ENCODE measurements at places on chromosomes 5 and 9.

- DNase-seq = no peak
Observed at GRCh38 chr9:129929496-129930125, 94.4 kb downstream of the USP20 start.

- no peak for DNase-seq
Observed at GRCh38 chr9:131253891-131254491, 22.3 kb downstream of the FAM78A start.

DNA sequence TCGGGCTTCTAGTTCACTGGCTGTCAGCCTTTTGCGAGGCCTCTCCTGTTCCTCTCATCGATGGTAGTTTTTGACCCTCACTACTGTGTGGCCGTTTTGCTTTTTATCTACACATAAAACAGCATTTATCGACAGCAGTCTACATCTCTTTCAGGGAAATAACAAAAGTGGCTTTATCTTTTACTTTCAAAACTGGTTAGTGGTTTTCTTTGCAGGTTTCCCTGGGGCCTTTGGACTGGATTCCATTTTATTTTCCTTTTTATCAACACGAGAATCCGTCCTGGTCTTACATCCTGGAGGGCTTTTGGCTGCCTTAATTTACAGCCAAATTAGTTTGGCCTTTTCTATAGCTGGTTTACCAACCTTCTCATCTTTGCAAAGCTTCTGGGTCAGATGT is 793 bp upstream of the PKD2L2 start:
- DNase-seq = no peak

DNA sequence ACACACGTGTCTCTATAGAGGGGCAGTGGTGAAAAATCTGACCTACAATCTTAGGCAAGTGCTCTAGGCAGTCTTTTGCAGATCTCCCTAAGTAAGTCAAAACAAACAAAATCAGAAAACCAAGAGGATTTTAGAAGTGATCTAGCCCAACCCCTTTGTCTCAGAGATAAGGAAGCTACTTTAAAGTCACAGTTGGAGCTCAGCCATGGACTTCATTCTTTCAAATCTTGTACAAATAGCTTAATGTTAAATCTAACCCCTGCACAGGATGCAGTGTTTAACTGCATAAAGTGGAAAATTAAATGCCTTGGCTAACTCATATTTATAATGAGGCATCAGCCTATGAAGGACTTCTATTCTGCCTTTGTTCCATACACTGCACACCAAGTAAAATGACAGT is 135.1 kb upstream of the RFX3 start:
- DNase-seq = no peak

DNA sequence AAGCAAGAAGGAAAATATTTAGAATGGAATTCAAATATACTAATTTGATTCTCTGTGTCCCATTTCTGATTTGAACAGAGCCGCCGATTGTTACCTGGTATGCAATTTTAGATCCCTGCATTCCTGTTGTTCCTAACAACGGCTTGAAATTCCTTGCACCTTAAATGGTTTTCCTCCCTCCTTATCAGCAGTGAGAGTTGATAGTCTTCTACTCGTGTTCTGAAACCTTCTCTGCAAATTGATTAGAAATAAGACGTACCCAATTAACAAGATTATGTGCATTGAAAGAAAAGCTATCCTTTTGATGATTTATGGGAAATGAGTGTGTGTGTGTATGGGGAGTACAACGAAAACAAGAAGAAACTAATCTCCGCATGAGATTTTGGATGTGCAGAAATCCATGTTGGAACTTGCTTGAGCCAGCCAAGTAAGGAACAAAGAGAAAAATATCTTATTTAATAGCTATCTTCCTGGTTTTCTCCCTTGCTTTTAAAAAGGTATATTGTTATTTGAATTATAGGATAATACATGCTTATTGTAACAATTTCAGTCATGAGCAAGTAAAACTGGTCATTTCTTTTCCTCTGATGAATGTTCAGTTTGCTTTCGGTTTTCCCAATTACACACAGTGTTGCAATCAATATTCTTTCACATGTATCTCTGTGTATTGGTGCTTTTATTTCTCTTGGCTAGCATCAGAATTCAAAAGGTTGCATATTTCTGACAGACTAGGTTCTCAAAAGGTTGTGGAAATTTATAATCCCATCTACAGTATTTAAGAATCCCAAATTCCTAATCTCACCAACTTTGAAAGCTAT is 211.1 kb upstream of the ACTBL2 start:
- DNase-seq = no peak

- no peak for DNase-seq
Observed at GRCh38 chr9:121672986-121673385, 21.6 kb downstream of the DAB2IP start.

- no peak for DNase-seq
Observed at GRCh38 chr9:86508208-86508903, 154.1 kb upstream of the TUT7 start.

GRCh38 chr5:31531543-31531887 is 378 bp downstream of the DROSHA start:
- no peak for DNase-seq

DNA sequence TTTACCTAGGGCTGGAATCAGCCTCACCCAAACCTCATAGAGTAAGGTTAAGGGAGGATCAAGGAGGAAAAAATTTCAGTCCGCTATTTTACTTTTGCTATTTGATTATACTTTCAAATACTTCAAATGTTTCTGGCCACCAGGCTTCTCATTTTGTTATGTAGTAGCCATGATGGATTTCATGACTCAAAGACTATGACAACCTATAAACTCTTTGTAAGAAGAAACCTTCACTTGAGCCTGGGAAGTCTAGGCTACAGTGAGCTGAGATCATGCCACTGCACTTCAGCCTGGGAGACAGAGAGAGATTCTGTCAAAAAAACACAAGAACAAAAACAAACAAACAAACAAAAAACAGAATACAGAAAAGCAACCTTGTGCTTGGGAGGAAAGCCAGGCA is 293.6 kb upstream of the TNC start:
- DNase-seq = no peak

DNA sequence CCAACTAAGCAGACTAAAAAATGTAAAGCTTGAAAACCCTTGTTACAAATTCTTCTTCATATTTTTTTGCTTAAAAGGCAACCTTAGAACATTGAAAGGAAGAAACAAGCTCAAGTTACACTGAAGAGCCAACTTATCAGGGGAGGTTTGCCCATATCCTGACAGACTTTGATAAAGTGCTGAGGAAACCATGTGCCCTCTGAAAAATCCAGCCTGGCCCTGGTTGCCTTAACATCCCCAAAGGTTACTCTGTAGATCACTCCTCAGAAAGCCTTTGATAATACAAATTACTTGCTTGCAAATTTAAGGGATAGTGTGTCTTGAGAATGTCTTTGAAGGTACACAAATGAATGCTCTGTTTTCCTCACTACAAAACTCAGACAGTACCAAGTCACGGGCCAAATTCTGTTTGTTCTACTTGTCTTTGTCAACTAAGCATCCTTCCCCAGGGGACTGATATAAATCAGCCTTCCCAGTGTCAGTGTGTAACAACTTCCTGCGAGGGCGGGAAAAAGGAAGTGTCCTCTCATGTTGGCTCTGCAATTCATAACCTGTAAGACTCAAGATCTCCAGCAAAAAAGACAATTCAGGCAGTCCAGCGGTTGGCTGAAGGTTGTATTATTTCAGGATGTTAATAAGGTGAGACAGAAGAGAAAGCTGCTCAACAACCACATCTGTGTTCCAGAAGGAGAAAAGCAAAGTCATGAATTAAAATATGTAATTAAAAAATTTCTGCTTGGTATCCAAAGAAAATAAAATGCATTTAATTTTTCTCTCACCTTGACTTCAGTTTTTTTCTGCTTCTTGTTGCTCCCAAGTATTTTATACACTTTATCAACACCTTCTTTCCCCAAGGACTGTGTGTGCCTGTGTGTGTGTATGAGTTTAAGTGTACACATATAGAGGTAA is 199.9 kb downstream of the PIK3R1 start:
- DNase-seq = no peak

DNA sequence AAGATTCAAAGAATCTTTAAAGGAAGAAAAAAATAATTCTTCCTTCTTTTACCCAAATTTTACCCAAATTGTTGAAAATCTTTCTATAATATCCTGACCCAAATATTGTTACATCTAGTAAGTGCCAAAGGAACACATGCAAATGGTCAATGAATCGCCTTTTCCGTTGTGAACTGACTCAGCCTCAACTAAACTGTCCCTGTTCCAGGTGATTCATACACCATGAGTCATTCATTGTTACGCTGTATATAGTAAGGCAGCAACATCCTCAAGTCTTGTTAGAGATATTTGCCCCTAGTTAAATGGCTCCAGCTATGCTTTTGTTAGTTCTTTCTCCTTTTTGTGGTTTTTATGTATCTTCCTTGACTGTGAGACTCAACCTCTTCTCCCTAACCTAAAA is 9.7 kb downstream of the PTGER4 start:
- DNase-seq = no peak

- no peak for DNase-seq
Observed at GRCh38 chr5:143426437-143426991, 23.0 kb upstream of the NR3C1 start.

- no peak for DNase-seq
Observed at GRCh38 chr5:136677217-136677616, 311.9 kb upstream of the TRPC7 start.

- DNase-seq = no peak
Observed at GRCh38 chr9:123338710-123339665, 17.0 kb upstream of the CRB2 start.

DNA sequence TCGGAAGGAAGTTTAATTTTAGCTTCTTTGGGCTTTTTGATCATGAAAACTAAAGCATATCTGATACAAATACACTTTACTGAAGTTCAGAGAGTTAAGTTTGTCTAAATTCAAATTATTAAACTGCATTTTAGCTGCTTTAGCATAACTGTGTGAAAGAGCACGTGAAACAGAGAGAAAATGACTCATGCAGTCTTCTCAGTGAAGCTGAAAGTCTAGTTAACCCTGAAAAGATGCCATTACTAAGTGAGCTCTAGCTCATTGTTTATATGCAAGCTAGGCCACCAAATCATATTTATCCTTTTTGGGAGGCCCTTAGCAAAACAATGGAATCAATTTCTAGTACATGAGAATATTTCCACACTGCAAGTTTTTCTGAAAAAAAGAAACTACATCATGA is 27.6 kb downstream of the TPD52L3 start:
- no peak for DNase-seq

Measured in amygdala (tissue), 56 donors.